IMR-90 (cell line): ENCODE measurements at places on chromosomes 6 and 20. TPM values are rescaled to one million over a fixed set of nuclear protein-coding genes. Genes with fewer than 3 reads are reported as not detected.

DNA sequence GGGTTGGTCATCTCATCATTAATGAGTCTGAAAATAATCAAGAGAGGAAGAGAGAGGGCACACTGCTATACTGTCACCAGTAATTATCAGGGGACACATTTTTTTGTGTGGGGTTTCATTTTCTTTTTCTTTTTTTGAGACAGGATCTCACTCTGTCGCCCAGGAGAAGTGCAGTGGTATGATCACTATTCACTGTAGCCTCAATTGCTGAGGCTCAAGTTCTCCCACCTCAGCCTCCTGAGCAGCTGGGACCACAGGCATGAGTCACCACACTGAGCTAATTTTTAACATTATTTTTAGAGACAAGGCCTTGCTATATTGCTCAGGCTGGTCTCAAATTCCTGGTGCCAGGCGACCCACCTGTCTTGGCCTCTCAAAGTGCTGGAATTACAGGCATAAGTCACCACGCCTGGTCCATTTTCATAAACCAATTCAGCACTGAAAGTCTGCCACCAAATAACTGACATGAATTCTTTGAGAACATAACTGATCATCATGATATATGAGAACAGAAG lies 43.3 kb downstream of the EPHA7 start:
- DNase-seq, result no peak

DNA sequence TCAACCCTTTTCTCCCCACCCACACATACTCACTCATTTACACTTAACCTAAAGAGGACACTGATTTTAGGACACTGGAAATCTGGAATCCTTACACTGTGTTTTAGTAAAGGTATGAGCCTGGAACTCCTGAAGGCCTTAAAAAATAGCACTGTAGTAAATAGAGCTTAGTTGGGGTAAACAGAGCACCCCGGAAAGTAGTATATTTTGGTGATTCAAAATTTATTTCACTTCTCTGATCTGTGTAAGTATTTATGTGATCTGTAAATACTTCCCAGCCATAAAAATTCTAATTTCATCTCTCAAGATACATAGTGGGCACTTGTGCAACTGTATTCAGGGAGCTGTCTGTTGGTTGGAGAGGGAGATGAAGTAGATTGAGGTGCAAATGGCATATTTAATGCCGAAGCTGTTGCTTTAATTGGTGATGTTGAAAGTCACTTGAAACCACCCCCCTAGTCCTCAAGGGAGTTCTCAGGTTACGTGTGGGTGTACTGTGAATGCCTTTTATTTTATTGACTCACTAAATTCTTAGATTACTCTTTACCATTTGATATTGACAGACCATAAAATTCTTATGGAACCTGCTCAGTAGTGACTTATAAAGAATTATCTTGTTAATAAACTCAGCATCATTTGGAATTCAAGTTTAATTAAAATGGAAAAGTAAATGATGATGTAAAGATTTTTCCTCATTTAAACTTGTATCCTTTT lies 154.9 kb downstream of the SOX4 start:
- DNase-seq, result peak; percentile 61

GRCh38 chr20:48486065-48486464 lies 341.7 kb downstream of the PREX1 start:
- no peak for DNase-seq

- peak; percentile 55 for DNase-seq
Observed at GRCh38 chr6:44219053-44219814, 2.5 kb downstream of the MYMX start.

GRCh38 chr6:142758629-142759025 lies 186.3 kb downstream of the HIVEP2 start:
- no peak for DNase-seq

DNA sequence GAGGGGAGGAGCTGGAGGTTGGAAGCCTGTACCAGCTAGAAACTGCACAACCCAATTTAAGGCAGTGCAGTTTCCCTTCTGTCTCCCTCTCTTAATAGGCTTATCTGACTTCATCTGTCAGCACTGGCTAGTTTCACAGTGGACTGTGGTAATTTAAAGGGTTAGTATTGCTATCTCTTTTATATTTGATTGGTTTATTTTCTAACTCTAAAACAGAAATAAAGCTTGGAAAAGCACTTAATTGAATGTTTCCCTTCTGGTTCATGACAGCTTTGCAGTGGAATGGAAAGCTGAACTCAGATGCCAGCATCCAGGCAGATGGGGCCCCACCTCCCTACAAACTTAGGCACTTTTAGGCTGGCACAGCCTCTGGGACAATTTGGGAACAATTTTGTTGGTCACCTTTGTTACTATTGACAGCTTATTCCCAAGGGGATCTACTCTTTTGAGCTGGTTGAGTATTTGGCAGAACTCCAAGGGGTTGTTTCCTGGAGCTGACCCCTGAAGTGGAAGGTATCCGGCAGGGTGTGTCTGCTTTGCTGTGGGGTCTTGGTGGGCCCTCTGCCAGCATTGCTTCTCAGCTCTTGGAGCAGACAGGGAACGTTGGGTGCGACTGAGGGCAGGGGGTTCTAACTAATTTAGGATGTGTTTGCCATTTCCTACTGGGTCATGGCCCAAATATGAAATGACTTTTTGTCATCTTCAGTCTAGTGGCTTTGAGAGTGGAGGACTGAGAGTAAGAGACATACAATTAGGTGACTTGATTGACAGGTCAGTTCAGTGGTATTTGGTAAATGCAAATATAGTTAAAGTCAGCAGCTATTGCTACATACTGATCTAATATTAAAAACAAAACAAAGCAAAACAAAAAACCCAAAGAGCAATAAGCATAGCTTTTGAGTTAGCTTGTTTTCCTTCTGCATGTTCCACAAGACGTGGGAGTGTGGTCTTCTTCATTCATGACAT lies 9.3 kb downstream of the SH3BGRL2 start:
- no peak for DNase-seq

GRCh38 chr6:111418971-111419693 lies 63.9 kb downstream of the REV3L start:
- peak; percentile 80 for DNase-seq

GRCh38 chr6:32046450-32047083 lies 8.4 kb downstream of the CYP21A2 start:
- DNase-seq, result no peak

DNA sequence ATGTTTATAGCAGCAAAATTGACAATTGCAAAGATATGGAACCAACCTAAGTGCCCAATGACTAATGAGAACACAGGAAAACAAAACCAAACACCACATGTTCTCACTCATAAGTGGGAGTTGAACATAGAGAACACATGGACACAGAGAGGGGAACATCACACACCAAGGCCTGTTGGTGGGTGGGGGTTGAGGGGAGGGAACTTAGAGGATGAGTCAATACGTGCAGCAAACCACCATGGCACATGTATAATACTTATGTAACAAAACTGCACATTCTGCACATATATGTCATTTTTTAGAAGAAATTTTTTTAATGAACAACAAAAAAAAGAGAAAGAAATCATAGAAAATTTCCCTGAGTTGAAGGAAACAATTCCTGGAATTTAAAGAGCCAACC lies 3.9 kb downstream of the EPM2A start:
- DNase-seq, result no peak

DNA sequence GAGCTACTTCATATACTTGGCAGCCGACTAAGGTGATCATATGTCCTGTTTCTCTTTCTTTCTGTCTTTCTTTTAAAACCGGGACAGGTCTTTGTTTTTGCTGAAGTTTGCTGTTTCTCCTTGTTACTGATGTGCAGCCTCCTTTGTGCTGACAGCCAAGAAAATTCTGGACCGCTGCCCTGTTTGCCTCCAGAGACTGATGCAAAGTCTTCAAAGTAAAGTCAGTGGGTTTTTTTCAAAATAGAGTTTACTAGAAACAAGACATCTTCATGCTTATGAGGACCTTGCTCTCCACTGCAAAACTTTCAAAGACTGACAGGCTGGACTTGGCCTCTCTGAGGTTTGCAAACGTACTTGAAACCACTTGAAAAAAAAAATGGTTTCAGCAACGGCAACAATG lies 510.5 kb upstream of the MAP3K7 start:
- no peak for DNase-seq

- no peak for DNase-seq
Observed at GRCh38 chr6:33620856-33621710, at the start of gene ITPR3. Gene ITPR3 (plus strand): TSS chr6:33621322. CDS start chr6:33621603, 281 bp downstream.

DNA sequence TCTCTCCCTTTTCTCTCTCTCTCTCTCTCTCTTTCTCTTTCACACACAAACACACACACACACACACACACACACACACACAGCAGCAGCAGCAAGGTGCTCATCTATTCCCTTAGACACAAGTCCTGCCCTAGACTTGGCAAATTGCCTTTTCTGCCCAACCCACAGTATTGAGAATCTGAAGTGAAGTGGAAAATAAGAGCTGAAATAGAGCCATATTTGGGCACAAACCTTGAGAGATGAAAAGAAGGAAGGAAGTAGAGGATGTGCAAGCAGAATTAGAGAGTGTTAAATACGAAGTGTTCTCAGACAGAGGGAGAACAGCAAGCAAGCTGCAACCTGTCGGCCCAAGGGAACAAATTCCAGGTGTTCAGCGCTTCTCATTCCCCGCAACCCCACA lies 557.5 kb upstream of the NOX3 start:
- no peak for DNase-seq

DNA sequence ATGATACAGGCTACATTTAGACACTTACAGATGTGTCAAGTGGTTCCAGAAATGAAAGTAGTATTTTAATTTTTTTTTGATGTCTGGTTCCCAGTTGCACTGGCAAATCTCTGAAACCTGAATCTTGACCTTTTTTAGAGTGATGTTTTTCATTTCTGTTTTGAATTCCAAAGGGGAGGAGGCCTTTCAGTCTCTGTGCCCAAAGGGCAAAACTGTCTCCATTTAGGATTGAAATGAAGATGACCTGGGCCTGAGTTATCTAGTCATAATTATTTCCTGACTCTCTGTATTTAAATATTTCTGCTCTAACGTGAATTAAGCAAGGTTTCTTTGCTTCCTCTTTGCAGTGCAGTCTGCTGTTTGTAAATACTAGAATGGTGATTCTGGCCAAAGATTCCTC lies 252.9 kb upstream of the ZFP64 start:
- no peak for DNase-seq

DNA sequence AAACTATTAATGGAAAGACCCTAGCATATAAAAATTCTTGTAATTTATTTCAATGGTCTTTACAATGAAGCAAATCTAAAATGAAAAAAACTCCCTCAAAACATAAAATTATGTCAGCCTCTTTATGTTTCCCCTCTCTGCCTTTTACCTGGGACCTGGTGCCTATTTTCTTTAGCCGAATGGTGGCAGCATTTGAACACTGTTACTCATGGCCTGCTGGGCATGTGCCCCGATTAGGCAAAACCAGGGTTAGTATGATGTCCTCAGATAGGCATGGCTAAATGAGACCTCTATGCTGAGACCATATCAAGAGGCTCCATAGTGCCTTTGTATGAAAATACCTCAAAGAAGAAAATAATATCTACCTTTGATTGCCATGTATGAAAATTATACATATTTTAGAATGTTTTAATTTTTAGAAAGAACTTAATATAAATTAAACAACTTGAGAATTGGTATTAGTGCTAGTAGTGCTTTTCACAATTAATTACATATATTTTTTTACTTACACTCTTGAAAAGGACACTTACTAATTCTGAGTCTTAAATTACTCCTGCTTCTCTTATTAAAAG lies 22.5 kb upstream of the C6orf58 start:
- DNase-seq, result peak; percentile 27

The HLA-DOA gene
- polyA plus RNA-seq, result not detected in 2 replicates

The NKX2-2 gene
- polyA plus RNA-seq, result not detected in 2 replicates
